Activated naive CD4-positive, alpha-beta T cell (primary cell): ENCODE measurements at places on chromosomes 3 and 15.

GRCh38 chr3:190182418-190183043 is 61.8 kb upstream of the P3H2 start:
- no peak for DNase-seq

DNA sequence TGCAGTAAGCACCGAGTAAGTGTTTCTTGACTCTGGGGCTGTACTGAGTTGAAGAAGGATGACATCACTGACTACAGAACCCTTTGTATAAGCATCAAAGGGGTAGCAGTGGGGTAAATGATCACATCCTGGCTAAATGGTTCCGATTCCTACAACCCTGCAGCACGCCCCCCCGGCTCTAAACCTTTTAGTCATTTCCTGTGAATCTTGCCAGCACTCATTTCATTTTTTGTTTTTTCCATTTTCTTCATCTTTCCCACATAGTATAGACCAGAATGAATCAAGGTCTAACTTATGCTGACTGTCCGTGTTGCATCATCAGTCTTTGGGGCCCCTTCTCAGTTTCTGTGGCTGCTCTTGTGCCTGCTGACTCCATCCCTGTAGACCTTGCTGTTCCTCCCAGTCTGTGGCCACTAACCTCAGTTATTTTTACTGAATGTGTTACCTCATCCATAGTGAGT is 383.1 kb upstream of the TPRG1 start:
- DNase-seq = peak; percentile 33

GRCh38 chr15:88230823-88231222 is 25.7 kb downstream of the NTRK3 start:
- DNase-seq = no peak

GRCh38 chr15:90957031-90957790 is 2.5 kb downstream of the RCCD1 start:
- no peak for DNase-seq

GRCh38 chr15:44554934-44555723 is 18.2 kb downstream of the EIF3J start:
- no peak for DNase-seq

DNA sequence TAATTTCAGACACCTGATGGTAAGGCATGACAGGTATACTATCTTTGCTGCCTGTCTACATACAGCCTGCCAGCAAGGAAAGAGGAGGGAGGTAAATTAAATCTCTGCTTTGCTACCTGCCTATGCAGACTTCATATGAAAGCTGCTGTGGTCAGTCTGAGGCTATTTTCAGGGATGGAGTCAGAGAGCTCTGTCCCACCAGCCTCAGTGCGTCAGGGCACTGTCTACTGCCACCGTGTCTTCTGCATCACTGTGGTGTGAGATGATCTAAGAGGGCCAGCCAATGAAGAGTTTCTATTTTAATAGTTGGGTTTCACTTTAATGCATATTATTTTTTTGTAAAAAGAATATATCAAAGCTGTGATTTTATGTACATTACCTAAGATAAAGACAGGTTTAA is 125.6 kb downstream of the CADPS start:
- no peak for DNase-seq

GRCh38 chr15:98433346-98433745 is 215.0 kb upstream of the IGF1R start:
- no peak for DNase-seq

- no peak for DNase-seq
Observed at GRCh38 chr3:89113893-89114840, 6.7 kb downstream of the EPHA3 start.

- DNase-seq = no peak
Observed at GRCh38 chr3:10941972-10942371, 50.6 kb upstream of the SLC6A1 start.

DNA sequence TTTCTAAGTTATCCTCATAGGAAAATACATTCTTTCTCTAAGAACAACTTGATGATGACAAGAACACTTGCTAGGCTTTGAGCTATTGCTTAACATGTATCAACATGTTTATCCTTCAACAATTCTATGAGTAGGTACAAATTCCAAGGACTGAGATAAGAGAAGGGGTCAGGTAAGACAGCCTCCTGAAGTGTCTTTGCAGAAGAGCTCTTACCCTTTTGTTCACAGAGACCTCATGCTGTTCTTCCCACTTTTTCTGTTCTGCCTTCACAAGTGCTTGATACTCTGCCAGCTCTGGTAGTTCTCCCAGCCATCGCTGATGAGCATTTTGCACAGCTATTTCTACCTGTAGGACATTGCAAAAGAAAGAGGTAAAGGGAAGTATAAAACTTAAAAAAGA is 50.9 kb downstream of the CEP152 start:
- DNase-seq = no peak
